ENCODE measurements at places on chromosomes 4 and X. TPM values are rescaled to one million over a fixed set of nuclear protein-coding genes. Genes with fewer than 3 reads are reported as not detected.

PROM1 gene
- 5.4 TPM for total RNA-seq

GRSF1 gene
- 69.1 TPM for total RNA-seq

TGIF2LX gene
- total RNA-seq = not detected

CYBB gene
- total RNA-seq = 42.1 TPM

PCGF3 gene
- total RNA-seq = 25.0 TPM

LNX1 gene
- total RNA-seq = 9.4 TPM
